Spinal cord (tissue), 10 donors: ENCODE measurements at places on chromosomes 7 and 10. TPM values are rescaled to one million over a fixed set of nuclear protein-coding genes. Genes with fewer than 3 reads are reported as not detected.

HOXA6 gene
- polyA plus RNA-seq: 58.3 TPM

TLX1 gene
- polyA plus RNA-seq: 0.33 TPM

- H3K4me3 ChIP-seq: no peak overlapping the region
- H3K27me3 ChIP-seq: no peaks in the 10 kb centered on the region
These were observed 55.4 kb upstream of the MXI1 start for GRCh38 chr10:110151971-110152370.

DNA sequence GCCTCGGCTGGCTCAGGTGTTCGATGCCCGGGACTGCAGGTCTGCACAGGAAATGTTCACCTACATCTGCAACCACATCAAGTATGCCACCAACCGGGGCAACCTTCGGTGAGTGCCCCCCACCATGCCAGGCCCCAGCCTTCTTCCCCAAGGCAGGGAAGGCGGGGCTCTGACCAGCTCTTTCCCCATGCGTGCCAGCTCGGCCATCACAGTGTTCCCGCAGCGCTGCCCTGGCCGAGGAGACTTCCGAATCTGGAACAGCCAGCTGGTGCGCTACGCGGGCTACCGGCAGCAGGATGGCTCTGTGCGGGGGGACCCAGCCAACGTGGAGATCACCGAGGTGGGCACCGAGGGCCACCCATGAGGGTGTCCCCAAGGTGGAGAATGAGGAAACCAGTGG is 7.5 kb downstream of the NOS3 start:
- H3K36me3 ChIP-seq: peaks cover 5% of the 10 kb centered on the region
- peaks cover 14% of the 10 kb centered on the region for H3K4me1 ChIP-seq
- no peaks in the 10 kb centered on the region for H3K27me3 ChIP-seq
- no peak overlapping the region for H3K4me3 ChIP-seq
- DNase-seq: no peak

GRCh38 chr10:12684784-12685183 is 316.7 kb downstream of the CCDC3 start:
- no peak for DNase-seq
- peaks cover 4% of the 10 kb centered on the region for H3K4me1 ChIP-seq
- H3K36me3 ChIP-seq: no peaks in the 10 kb centered on the region
- H3K4me3 ChIP-seq: no peak overlapping the region
- no peaks in the 10 kb centered on the region for H3K27me3 ChIP-seq
